ENCODE measurements at places on chromosomes 5 and 9.
A peak's percentile ranks its signal among the peaks of the same experiment; 100 is the strongest.

GRCh38 chr5:120610145-120610544 lies 146.0 kb downstream of the PRR16 start:
- DNase-seq = no peak

DNA sequence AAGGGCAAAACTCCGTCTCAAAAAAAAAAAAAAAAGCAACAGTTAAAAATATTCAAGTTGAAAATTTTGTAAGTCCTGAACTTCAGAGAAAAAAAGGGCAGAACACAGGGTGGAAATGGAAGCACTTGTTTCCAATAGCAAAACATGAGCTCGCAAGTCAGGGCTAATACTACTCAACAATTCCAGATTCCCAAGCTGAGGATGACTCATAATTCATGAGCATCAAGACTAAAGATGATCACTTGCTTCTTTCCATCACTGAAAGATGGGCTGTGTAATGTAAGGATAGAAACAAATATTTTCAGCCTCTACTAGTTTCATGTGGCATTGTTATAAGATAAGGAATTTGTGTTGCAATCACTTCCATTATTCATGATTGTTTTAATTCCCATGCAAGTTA lies 33.5 kb upstream of the FST start:
- no peak for DNase-seq

DNA sequence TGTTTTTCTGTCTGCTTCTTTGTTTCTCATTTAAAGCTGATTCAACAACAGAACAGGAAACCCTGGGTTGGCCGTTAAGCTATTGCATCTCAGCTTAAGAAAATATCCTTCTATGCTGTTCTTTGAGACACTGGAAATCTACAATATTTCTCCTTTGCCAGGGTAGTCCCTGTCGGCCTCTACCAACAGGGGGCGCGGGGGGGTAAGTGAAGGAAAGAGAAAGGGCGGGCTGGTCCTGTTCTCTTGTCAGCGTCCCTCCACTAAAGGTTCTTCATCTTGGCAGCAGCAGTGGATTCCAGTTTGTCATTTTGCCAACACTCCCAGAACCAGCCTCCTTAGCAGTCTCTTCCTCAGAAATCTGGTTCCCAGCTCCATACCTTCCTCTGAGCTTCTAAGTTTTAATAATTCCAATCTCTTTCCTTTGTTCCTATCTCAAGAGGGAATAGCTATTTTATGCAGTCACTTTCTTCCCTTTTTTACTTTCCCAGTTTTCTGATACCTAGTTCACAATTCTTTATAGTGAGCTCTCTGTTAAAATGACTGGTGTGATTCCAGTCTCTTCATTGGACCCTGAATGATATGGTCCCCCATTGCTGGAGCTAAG lies 222.3 kb downstream of the GLIS3 start:
- DNase-seq = peak; percentile 45

GRCh38 chr9:129464972-129465833 lies 155.7 kb downstream of the C9orf50 start:
- DNase-seq = no peak

- no peak for DNase-seq
Measured at GRCh38 chr5:112604732-112605630, 132.7 kb upstream of the APC start.

- no peak for DNase-seq
Measured at GRCh38 chr9:17063535-17064135, 71.2 kb upstream of the CNTLN start.

DNA sequence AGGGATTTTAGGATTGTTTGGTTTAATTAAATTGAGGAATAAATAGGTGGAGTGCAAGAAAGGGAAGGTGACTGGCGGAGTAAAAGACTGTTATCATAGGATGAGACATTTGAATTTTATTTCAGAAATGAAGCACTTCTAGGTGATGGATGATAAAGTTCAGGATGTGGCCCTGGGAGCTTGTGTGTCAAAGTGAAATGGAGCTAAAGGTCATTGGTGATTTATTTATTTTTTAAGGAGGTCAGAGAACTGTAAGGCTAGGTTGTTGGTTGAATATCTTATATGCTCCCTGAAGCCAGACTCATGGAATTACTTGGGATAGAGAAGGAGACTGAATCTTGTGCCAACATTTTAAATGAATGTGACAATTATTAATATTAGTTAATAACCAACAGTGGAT lies 40.5 kb downstream of the PBX3 start:
- DNase-seq = no peak

DNA sequence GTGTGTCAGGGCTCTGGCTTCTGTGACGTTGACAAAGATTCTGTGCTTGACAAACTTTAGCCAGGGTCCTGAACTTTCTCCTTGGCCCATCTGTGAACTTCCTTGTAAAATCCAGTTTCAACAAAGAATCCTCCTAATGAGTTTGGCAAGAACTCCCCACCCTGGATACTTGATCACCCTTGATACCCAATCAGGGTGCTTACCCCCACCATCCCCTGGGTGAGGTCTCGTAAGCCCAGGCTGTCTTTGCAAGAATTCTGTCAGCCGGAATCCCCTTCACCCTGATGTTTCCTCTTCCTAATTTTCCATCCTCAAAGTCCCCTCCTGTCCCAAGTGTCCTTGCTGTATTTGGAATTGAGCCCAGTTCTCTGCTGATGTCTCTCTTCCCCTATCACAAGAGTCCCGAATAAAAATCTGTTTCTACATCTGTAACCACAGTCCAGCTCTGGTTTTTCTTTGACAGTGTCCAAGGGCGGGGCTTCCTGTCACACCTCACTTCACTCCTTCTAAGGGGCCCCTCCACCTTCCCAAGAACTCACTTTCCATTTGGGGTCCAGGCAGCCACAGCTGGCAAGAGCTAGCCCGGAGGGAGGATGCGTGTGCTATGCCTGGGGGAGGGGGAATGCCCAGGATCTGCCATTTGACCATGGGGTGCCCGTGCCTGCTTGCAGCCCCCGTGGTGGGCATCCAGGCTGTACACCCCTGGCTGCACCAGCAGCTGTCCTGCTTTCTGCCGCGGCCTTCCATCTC lies 2.7 kb upstream of the CARD19 start:
- DNase-seq = no peak

GRCh38 chr5:159783726-159784247 lies 132.5 kb upstream of the ADRA1B start:
- no peak for DNase-seq

DNA sequence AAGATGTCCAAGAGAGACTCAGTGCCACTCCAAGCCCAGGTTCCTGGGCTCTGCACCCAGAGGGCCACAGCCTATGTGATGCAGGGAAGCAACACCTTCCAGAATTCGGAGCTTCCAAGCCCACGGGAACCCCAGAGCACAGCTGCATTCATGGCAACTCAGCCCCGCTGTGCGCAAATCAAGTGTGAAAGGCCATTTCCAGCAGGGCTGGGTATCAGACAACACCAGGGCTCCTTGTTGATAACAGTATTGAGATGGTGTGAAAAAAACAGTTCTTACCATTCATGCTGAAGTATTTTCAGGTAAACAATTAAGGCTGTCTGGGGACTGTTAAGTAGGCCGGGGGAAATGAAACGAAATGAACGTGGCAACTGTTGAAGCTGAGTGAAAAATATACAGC lies 10.1 kb downstream of the ROR2 start:
- DNase-seq = no peak

DNA sequence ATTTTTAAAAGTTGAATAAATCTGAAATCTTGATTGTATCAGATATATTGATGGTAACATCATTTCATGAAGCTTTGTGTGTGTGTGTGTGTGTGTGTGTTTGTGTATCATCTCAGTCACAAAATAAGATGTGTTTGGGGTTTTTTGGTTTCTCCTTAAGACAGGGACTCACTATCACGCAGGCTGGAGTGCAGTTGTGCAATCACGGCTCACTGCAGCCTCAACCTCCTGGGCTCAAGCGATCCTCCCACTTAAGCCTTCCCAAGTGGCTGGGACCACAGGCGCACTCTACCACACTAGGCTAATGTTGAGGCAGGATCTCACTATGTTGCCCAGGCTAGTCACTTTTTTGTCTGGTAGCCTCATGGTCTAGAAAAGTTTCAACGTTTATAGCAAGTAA lies 83.4 kb upstream of the DMRT1 start:
- no peak for DNase-seq

- peak; percentile 35 for DNase-seq
Measured at GRCh38 chr9:129981180-129981907, 61.6 kb downstream of the FNBP1 start.

DNA sequence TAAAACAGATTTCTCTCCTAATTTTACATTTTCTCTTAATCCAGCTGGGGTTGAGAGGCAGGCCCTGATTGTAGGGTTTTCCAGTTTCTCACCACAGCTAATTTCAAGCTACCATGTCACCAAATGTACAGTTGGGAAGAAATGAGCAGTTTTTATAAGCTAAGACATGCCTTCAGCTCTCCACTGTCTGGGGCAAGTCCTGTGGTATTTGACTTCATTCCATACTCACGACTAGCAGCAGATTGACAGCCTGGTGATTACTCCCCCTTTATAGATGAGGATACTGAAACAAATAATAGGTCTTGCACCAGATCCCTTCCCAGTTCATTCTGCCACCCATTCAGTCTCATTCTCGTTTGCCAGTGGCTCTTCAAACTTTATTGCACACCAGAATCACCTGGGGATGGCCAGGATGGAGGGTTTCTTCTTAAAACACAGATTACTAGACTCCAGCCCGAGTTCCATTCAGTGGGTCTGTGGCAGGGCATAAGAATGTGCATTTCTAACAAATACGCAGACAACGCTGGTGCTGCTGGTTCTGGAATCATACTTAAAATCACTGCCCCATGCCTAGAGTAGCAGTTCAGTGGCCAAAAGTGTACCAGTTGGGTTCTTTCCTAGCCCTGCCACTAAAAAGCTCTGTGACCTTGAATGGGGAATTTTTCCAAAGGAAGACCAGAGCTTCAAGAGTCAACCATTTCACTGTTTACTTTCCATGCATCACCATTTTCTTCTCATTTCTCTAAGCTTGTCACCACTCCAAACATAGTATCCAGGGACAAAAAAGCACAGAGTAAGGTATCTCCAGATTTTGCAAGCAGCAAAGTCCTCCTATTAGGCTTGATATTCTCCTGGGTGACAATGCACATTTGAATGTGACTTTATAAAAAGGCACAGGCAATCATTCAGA lies 64.3 kb downstream of the CSNK1A1 start:
- no peak for DNase-seq

GRCh38 chr9:10706788-10707187 lies 94.0 kb upstream of the PTPRD start:
- no peak for DNase-seq

GRCh38 chr9:4517274-4517673 lies 27.0 kb downstream of the SLC1A1 start:
- DNase-seq = no peak

- DNase-seq = no peak
Measured at GRCh38 chr5:3741374-3741770, 145.7 kb downstream of the IRX1 start.

GRCh38 chr5:138408023-138408422 lies 30.8 kb upstream of the REEP2 start:
- DNase-seq = no peak

- DNase-seq = no peak
Measured at GRCh38 chr9:36597412-36598178, 24.9 kb downstream of the MELK start.

- no peak for DNase-seq
Measured at GRCh38 chr9:90872835-90873294, 71.2 kb downstream of the SYK start.

GRCh38 chr9:20512636-20513035 lies 109.7 kb downstream of the MLLT3 start:
- no peak for DNase-seq

DNA sequence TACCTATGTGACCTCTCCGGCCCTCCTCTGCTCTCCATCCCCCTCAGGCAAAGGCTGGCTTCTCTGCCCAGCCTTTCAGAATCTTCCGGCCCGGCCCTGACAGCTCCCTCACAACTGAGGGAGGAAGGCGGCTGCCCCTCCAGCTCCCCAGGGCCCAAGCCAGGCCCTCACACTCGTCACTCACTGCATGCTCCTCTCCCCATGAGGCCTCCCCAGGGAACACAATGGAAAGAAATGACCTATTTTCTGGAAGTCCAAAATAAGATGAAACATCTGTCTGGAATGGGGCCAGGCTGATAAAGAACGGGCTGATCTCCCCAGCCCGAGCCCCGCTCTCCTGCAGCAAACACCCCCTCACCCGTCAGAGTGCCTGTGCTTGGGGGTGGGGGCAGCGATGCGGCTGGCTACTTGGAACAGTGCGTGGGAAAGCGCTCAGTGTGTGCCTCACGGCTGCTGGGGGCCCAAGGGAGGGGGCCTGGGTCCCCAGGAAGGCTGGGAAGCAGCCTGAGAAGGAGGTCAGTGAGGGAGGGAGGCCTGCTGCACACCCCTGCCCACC lies 11.3 kb downstream of the PDGFRB start:
- DNase-seq = no peak

DNA sequence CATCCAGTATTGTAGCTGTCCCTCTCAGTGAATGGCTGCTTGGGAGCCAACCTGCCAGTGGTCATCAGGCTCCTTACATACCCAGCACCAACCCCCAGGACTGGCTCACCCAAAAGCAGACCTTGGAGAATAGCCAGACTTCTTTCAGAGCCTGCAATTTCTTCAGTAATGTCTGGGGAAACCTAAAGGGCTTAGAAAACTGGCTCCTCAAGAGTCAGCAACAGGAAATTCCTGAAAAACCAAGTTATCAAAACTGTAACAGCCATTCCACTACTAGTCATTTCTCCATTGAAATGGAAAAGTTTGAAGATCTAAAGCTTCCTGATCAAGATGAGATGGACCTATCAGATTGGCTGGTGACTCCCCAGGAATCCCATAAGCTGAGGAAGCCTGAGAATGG lies 12.3 kb upstream of the STING1 start:
- no peak for DNase-seq

DNA sequence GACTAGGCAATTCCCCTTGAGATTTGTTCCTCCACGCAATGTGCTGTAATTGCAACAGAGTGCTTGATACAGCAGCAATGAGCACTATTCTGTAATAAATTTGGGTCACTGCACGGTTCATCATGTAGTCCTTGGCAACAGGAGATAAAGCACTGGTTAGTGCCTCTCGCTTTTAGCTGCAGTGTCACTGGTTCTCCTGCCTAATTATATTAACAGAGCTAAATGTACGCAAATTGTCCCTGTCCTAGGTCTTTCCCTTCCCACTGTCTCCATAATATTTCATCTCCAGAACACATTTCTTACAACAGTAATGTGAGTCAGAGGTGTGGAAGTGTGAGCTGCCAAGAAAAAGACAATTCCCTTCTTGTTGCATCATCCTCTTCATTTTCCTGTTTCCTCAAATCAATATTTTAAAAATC lies 553.1 kb downstream of the ZNF608 start:
- no peak for DNase-seq

DNA sequence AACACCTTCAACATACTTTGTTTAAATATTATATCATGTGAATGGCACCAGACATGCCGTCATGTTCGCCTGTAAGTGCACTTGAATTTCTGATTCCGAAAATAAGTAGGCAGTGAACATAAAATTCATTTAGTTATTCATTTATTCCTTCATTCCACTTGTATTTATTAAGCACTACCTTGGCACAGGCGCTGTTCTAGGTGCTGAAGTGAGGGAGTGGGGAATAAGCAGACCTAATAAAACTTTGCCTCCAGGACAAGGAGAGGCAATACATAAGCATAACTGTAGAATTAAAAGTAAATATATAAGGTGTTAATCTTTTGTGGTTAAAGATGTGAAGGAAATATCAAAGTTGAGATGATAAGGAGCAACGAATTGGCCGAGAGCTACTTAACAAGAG lies 297.4 kb downstream of the TENT4A start:
- no peak for DNase-seq

- DNase-seq = no peak
Measured at GRCh38 chr5:109105631-109106267, 304.0 kb downstream of the PJA2 start.

- DNase-seq = no peak
Measured at GRCh38 chr5:14142202-14142826, 828 bp upstream of the TRIO start.

GRCh38 chr5:138668451-138669380 lies 84.5 kb upstream of the CTNNA1 start:
- no peak for DNase-seq

GRCh38 chr9:92562461-92562967 lies 26.7 kb upstream of the ECM2 start:
- DNase-seq = no peak

Data from posterior cingulate gyrus (tissue), 11 donors.